ENCODE measurements at places on chromosomes 13 and 19.

DNA sequence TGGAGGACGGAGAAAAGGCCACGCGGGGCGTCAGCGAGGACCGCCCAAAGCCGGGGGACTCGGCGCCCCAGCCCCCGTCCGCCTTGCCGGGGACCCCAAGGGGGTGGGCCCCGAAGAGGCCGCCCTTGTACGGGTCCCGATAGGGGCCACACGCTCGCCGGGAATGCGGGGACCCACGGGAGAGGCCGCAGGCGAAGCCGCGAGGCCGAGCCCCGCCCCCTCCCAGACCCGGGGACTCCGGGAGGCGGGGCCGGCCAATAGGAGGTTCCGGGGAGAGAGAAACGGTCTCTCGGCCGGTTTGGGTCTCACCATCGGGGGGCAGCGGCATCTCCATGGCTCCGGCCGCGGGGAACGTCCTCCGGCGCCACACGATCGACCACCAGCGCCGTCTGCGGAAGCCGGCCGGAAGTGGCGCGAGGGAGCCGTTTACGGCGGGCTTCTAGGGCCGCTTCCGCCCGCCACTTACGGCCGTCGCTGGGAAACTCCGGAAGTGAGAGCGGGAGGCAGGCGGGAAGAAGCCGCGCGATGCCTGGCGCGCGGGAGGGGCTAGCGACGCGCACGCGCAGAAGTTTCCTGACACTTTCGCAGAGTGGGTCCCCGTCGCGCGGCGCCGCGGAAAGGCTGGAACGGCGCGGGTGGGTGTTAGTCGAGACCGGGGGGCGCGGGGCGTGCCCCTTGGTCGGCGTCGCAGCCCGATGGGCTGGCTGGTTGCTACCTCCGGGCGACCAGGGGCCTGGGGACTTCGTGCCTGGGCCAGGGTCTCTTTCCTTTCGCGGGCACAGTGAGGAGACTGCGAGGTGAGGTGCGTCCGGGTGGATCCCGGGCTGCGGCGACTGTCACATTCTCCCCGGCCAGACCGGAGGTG, at the start of gene CHERP:
CHERP (minus strand) TSS at position 393 of the 865 bp plus-strand sequence; CDS start at position 334, 59 bp downstream.
- peak; percentile 96 for DNase-seq

GRCh38 chr19:14437578-14438140, 4.6 kb downstream of the PKN1 start:
- no peak for DNase-seq

DNA sequence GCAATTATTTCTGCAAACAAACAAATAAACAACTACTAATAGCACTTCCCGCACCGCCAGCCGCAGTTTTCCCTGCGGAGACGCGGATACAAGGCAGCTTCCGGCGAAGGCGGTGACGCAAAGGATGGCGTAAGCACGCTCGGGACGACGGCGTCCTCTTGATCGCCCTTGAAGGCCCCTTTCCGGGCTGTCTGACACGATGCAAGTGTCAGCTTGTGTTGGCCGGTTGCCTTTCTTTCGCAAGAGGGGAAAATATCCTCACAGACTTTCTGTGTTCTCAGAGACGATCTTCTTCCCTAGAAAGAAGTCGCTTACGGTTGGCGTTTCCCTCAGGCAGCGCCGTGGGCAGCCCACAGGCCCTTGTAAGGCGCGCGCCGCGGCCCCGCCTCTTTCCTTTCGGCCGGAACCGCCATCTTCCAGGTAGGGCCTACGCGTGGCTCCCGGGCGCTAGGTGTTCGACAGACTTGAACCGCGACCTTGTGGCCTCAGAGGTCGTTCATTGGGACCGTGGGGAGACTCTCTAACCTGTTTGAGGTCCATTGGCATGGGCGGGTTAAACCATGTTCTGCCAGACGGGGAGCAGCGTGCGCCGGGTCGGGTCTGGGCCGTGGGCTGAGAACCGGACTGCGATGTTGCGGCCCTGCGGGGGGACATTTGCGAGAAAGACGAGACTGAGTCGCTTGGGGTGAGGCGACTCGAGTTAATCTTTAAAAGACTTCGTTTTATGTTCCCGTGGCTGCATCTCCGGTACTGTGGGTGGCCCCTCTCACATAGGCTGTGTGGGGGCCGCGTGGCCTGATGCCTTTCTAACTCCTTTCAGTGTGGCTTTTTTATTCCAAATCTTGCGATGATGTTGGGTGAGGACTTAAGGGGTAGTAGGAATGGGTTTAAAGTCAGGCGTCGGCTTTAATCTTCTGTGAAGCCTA, at the start of gene RPL21:
RPL21 (plus strand) TSS at position 393 of the 926 bp plus-strand sequence. CDS start 2,219 bp downstream, outside the sequence.
- peak; percentile 93 for DNase-seq

DNA sequence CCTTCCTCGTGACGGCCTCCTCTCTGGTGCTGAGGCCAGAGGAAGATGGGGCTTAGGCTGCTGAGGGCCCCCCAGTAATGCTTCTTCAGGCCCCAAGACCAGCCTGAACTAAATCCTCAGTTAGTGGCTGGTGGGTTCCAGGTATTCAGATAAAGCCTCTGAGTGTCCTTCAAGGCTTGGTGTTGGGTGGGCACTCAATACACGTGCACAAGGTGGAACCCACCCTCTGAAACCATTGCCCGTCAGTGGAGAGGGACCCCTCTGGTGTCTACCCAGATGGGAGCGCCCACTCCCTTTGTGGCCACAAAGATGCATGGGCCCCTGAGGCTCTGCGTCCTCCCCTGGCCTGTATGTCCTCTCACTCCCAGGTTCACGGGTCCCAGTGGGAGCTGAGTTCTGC, 79.0 kb downstream of the IER2 start:
- DNase-seq, result no peak

DNA sequence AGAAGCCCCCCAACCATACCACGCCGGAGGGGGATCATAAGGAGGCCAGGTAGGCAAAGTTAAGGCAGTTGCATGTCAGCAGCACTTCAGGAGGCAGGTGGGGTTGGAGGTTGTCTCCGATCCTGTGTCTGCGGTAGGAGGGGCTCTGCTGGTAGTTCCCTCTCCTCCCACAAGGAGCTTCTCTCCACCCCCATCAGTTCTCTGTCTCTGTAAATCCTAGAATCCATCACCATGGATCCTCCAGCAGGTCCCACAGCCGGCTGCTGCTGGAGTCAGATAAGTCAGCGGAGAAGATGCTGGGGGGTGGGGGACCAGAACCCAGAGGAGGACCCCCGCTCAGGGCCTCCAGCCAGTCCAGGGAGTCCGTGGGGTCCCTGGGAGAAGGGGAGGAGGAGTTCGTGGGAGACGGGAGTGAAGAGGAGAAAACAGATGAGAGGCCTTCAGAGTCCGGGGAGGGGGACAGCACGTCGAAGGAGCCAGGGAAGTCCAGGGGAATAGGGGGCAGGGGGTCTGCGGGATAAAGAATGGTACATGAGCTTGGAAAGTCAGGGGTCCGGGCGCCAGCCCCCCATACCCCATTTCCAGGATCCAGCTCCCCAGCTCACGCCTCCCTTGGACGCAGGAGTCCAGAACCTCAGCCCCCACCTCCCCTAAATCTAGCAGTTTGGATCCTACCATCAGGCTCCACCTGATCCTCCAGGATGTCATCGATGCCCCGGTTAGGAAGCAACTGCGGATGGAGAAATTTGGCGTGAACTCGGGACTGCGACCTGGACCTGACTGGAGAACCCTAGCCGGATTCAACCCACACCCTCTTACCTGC, 6.3 kb downstream of the MAMSTR start:
- DNase-seq, result no peak

GRCh38 chr19:18415178-18415867, 3.9 kb upstream of the SSBP4 start:
- no peak for DNase-seq

DNA sequence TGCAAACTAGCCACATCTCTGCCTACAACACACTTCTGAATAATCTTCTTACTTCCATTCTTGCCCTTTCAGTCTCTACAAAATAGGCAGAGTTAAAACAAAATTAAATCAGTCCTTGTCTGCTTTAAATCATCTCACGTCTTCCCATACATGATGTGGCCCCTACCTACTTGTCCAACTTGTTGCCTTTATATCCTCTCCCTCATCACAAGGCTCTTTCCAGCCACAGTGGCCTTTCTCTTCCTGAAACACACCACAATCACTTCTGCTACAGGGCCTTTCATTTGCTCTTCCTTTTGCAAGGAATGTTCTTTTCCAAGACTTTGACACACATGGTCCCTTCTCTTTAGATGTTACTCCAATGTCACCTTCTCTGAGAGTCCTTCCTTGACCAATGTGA, 1.7 kb downstream of the RBM26 start:
- no peak for DNase-seq

DNA sequence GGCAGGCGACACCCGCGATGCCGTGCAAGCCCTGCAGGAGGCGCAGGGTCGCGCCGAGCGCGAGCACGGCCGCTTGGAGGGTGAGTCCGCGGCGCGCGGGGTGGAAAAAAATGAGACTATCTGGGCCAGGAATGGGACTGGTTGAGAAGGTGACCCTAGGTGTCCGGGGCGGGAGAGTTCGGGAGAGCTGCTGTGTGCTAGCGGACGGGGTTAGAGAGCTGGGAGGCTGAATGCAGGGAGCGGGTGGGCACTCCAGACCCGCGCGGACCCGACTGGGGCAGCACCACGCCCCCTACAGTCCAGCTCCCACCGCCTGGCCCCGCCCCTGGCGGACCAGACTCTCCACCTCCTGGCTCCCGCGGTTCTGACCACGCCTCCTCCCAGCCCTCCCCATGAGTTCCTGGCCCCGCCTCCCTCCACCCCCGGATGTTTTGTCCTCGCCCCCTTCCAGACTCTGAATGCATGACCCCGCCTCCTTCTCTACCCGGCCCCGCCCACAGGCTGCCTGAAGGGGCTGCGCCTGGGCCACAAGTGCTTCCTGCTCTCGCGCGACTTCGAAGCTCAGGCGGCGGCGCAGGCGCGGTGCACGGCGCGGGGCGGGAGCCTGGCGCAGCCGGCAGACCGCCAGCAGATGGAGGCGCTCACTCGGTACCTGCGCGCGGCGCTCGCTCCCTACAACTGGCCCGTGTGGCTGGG, 1.5 kb downstream of the CLEC11A start:
- DNase-seq, result peak; percentile 99

DNA sequence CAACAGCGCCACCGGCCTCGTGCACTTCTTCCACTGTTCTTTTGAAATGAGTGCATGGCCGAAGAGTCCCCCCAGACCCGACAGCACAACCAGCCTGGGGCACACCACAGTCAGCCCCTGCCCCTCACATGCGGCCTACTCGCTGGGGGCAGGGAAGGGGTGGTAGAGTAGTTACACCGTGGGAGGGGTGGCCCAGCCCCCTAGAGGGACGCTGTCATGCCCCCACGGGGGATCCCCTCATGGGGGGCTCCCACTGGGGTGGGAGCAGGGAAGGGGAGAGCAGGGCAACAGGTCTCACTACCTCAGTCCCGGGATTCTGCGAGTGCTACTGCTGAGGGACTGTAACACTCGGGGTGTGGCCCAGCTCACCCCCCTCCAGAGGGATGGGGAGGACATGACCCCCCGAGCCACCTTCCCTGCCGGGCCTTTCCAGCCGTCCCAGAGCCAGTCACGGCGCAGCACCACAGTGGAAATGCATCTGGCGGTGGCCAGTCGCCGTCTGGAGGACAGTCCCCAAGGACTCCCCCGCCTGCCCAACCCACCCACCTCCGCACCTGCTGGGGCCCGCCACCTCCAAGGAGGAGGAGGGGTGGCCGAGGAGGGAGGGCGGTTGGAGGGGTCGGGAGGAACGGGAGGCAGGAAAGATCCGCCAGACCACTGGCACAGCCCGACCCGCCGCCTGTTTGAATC, 84.6 kb upstream of the ZNF254 start:
- DNase-seq, result no peak

DNA sequence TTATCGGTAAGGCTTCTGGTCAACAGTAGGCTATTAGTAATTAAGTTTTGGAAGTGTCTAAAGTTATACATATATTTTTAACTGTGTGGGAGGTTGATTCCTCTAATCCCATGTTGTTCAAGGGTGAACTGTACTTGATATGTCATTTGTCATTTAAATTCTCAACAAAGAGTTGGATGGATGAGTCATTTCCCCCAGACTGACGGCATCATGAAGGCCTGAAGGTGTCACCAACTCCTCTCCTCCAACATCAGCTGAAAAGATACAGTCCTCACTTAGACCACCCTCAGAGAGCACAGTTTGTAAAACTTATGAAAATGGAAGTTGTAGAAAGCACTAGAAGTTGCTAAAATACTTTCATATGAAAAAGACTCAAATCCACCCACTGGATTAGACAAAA, 48.8 kb downstream of the DCLK1 start:
- no peak for DNase-seq

GRCh38 chr13:74557870-74558269, 423.7 kb upstream of the KLF12 start:
- DNase-seq, result no peak

DNA sequence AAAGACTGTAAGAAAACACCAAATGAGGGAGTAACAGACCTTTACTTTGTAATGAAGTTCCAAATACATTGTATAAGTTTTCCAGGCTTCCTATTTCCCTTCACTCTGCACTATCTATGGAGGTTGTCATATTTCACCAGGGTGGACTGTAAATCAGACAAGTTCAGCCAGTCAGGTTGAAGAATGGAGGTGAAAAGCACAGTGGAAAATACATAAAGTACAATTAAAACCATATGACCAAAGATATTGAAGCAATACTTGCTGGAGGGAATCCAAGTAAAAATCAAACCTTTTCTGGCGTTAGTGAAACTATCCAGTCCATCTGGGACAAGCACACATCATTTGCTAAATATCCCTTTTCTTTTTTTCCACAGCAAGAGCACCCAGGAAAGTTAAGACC, 3.2 kb downstream of the LHFPL6 start:
- no peak for DNase-seq

DNA sequence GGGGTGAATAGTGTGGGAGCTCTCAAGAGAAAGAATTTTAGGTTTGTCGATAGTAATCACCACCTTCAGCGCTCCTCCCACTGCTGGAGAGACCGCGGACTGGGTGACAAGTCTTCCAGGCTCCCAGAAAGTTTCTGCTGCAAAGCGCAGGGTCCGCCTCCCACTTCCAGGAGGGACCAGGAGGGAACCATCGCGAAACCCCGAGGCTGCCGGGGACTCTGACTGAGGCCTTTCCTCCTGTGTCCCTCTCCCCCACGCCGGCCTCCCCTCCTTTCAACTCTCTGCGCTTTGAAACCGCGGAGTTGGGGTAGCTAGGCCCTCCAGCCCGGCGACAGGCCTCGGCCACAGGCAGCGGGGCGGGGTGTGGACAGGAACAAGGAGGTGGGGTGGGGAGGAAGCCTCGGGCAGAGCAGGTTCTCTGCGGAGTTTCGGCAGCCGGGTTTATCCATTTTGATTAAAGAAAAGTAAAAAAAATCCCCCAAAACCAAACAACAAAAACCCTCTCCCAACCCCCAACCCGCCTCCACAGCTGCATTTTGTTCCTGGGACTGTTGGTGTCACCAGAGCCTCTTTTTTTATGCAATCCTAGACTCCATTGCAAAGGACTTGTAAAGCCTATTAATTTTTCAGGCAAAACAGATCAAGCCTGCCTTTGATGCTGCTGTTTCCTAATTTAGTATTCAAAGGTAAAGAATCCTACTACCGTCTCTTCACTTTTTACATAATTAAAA, 157.2 kb downstream of the TM9SF2 start:
- peak; percentile 51 for DNase-seq

All from activated CD4-positive, alpha-beta T cell treated with anti-CD3 and anti-CD28 coated beads, Interleukin-2, Interleukin-6, amounts not matched to agents 100 ng/mL and 50 ng/mL, durations not matched to agents 16 hours and 8 hours (primary cell).